Activated CD8-positive, alpha-beta memory T cell treated with anti-CD3 and anti-CD28 coated beads for 4 hours (primary cell): ENCODE measurements at places on chromosomes 1 and 21.

- no peak for DNase-seq
Observed at GRCh38 chr1:163655565-163655964, 333.8 kb downstream of the NUF2 start.

DNA sequence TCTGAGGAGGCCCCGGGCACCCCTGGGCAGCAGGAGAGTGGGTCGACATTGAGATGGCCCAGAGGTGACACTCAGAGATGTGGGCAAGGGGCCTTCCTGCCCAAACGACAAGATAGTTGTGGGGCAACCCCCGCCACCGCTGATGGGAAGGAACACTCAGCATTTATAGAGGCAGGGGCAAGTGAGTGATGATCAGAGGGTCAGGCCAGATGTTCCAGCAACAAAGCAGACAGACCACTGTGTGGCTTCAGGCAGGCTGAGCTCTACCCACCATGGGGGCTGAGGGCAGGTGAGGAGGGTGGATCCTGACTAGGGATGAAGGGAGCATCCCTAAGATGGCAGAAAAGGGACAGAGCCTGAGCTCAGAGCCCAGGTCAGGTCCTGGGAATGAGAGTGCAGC is 362.7 kb downstream of the PTPRU start:
- DNase-seq = no peak

DNA sequence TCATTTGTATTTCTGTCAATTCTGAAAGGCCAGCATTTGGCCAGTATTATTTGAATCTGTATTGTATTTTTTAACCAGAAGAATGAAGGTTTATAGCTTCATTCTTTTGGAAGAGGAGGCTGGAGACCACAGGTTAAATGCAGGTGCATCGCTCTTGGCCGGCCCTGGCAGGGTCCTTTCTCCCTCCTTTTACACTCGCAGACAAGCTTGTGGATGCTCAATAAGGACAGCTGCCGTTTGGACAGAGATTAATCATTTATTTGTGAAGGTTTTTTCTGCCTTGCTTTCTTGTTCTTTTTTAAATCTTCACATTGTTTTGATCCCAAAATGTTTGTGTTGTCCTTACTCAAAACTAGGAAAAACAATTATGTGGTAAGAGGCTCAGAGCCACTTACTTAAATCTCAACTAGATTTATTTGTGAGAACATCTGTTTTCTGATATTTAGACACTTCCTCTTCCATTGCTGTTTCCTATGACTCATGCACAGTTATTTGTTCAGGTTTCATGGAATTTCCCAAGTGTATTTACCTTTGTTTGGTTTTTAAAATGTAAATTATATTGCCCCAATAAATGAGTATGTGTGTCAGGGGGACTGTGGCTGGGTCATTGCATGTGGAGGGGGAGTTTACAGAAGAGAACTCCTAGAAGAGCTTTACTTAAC is 46.7 kb upstream of the LAMC2 start:
- DNase-seq = no peak

- DNase-seq = no peak
Observed at GRCh38 chr1:10796029-10796944, at the start of gene CASZ1. Gene CASZ1 (minus strand): TSS chr1:10796646. CDS start chr1:10693889, 102,757 bp downstream.

DNA sequence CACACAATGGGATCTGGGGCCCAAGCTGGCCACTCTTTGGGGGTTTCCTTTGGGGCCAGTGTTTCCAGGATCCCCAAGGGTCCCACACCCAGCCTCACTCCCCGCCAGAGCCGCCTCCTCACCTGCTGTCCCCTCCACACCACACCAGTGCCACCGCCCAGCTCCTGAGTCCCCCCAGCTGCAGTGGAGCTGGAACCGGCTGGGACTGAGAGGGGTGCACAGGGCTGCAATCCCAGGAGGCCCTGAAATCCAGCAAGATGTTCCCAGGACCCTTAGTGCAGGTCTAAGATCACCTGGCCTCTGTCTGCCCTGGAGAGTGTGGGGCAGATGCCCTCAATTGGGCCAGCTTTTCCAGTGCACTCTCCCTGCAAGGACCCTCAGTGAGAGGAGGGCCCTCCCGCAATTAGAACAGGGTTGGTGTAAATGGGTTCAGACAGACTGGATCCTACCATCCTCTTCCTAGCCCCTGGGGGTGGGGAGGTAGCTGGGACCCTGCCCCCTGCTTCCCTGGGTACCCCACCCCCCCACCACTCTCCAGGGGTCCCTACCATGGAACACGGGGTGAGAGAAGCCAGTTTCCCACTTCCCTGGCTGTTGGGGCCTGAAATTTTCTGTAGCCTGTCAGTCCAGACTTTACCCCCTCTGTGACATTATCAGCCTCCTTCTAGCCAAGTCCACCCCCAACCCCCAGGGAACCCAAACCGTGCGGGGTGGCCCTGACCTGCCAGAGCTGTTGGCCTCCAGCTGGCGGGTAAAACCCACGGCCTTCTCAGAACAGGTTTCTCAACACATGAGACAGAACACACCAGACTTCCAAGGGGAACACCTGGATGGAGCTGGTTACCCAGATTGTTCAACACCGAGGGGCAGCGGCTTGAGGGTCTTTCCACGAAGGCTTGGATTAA is 7.0 kb downstream of the KRTAP10-12 start:
- DNase-seq = no peak

DNA sequence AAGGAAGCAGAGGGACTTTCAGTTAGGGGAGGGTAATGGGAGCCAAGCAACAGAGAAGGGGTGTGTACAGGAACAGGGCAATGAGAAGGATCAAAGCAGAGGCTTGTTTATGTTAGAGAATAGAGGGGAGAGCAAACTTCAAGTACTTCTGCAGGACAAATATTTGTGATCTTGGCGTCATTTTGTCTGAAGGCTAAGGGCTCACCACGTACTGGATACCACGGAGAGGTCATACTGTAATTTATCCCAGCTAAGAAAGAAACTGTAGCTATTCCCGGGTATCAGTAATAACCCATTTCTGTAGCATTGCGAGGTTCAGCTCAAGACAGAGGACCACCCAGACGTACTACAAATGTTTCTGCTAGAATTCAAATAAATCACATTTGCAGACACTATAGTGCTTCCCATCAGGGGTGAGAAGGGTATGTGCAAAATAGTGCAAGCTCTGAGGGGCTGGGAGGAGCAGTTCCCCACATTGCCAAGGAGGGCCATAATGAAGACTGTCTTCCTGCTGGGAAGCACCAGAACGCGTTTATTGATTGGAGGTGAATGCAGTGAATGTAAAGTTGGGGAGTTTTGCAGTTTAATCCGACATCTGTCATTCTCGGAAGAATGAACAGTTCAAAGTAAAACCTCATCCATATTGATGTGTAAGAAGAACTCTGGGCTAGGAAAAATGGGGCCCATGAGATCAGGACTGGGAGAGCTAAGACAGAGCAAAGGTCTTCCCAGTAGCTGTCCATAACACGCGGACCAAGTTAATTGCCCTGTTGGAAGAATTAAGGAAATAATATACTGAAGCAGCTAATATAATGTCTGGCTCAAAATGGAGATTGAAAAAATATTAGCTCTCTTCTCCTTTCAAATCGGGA is 136.9 kb downstream of the RWDD3 start:
- DNase-seq = no peak

DNA sequence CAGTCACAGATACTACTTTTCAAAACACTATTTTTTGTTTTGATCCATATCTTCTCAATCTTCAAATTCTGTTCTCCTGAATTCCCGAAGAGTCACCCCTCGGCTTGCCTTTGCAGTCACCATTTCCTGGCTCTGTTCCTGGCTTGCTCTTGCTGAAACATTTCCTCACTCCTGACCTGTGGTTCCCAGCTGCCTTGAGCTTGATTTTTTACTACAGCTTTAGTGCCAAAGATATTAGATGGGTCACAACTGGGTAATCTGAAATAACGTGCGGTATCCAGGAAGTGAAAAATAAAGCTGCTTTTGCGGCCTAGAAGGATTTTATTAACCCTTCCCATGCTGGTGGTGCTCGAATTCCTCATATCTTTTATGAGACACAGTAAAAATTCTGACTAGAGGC is 318.8 kb downstream of the PCP4 start:
- no peak for DNase-seq

DNA sequence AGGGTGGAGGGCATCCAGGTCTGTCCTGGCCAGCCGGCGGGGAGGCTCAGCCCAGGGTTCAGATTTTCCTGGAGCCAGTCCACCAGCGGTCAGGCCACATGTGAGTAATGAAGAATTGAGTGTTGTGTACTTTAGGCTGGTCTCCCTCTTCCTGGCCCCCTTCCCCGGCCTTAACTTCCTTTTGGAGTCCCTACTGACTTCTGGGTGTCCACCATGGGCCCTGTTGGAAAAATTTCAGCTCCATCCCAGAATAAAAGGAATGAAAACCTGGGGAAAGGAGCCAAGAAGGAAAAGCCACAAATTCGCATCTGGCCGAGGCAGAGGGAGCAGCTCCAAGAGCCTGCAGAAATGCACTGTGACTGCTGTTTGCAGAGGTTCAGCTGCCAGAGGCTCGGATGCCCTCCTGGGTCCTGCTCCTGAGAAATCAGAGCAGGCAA is 35.5 kb upstream of the HHAT start:
- no peak for DNase-seq

- DNase-seq = no peak
Observed at GRCh38 chr1:221022331-221022730, 143.1 kb downstream of the HLX start.

- no peak for DNase-seq
Observed at GRCh38 chr1:8283058-8283884, 34.6 kb upstream of the SLC45A1 start.

- DNase-seq = no peak
Observed at GRCh38 chr1:231315887-231316286, 21.8 kb downstream of the EXOC8 start.

- DNase-seq = no peak
Observed at GRCh38 chr1:70714149-70714548, 303.1 kb downstream of the CTH start.

DNA sequence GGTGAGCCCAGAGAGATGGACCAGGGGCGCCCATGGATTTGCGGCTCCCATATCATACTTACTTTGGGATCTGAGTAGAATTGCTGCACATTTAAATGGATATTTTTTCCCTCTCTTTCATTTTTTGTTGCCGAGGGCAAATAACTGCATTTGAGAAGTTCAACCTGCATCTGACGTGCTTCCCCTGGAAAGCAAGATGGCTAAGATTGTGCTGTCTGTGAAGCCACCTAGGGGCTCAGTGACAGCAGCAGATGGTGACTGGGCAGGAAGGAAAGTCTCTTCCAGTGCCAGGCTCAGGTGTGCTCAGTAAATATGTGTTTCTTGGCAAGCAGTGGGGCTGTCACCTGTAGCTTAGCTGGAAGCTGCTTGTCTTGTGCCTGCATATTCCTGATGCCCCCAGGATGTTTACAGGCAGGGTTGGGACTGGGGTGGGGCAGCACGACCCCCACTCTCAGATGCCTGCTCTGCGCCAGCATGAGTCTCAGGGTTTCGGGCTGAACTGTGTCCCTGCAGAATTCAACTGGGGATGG is 59.8 kb upstream of the ETV3 start:
- DNase-seq = no peak

- DNase-seq = no peak
Observed at GRCh38 chr1:226491093-226491850, 57.3 kb upstream of the STUM start.

- no peak for DNase-seq
Observed at GRCh38 chr1:2378956-2379732, 12.2 kb downstream of the MORN1 start.

GRCh38 chr1:221164951-221165838 is 286.0 kb downstream of the HLX start:
- no peak for DNase-seq

DNA sequence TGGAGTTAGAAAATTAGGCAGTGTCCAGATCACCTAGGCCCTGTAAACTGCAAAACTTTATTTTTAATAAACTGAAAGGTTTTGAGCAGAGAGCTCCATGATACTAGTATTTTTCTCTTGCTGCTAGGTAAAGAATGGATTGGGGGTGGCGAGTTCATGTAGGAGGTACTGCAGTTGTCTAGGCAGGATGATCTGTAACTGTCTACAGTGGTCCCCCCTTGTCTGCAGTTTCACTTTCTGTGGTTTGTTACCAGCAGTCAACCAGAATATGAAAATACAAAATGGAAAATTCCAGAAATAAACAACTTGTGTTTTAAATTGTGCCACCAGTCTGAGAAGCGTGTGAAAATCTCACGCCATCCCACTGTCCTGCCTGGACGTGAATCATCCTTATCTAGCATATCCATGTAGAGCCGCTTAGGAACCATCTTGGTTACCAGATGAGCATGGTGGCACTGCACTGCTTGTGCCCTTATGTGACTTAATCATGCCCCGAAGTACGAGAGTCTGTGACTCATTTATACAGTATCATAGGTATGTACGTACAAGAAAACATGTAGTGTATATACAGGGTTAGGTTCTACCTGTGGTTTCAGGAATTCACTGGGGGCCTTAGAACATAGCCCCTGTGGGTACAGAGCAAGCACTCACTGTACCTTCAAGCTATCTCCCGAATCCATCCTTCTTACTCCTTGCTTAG is 94.2 kb downstream of the AHCTF1 start:
- DNase-seq = no peak

GRCh38 chr1:201226178-201226514 is 35.5 kb downstream of the IGFN1 start:
- DNase-seq = no peak

GRCh38 chr1:96365076-96365475 is 356.5 kb upstream of the PTBP2 start:
- DNase-seq = no peak

DNA sequence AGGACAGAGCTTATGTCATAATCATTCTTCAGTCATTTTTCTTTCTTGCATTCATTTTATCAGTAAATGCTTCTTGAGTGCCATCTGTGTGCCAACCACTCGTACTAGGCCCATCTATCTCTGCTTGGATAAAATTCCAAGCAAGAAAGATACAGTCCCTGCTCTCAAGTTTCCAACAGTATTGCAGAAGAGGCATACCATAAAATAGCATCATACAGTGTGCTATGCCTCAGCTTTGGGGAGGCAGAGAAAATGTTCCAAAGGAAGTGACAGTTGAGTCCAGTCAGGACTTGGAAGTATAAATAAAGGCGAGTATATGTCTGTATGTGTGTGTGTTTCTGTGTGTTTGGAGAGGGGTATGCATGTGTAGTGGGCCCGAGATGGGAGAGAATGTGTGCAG is 113.4 kb upstream of the HOOK1 start:
- no peak for DNase-seq

DNA sequence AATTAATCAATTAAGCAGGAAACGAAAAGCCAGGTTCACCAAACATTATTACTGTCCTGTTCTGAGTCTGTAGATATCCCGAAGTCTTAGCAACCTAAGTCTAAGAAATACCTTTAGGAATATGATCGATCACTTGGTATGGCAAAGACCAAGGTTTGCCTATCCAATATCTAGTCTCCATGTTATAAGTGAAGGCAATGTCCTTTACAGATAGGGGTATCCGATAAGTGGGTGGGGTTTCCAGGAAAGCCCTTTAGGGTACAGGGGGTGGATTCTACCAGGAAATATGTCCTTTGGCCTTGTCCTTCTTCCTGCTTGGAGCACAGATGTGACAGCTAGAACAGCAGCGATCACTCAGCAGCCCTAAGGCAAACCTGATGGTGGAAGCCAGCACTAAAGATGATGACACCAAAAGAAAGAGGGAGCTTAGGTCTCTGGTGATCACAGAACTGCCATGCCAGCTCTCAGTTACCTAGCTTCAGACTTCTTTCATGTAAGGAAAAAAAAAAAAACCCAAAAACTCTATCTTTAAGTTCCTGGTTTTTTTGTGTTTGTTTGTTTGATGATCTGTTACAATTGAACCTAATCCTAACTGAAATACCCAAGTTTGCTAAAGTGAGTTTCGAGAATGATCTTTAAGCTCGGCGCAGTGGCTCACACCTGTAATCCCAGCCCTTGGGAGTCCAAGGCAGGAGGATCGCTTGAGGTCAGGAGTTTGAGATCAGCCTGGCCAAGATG is 40.8 kb downstream of the DSTYK start:
- no peak for DNase-seq
